ENCODE measurements at places on chromosomes 7 and 10.

DNA sequence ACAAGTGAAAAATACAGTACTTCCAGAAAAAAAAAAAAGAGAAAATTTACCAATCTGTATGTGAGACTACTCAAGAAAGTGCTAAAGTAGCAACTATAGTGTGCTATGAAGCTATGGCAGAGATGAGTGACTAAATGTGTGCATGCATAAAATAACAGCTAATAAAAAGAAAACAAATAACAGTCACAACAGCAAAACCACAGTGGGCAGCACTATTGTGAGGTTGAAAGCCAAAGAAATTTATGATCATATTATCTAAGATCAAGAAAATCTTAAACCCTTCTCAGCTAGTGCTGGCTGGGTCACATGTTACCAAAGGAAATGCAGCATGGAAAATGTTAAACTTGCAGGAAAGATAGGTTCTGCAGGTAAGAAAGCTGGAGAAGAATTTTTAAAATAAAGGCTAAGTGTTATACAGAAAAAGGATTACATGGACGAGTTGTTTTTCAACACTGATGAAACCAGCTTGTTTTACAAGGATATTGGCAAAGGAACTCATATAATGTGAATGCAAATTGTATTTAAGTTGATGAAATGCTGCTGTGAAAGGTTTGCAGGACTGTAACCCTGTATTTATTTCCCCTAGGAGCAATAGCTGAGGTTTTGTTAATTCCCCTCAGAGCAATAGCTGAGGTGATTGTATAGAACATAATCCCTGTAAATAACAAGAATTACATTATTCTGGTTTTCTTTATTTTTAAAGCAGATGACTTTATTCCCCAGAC, 15.6 kb upstream of the OR2A5 start:
- DNase-seq = no peak

- no peak for DNase-seq
These were observed 132.6 kb downstream of the RGS10 start for GRCh38 chr10:119409906-119410305.

DNA sequence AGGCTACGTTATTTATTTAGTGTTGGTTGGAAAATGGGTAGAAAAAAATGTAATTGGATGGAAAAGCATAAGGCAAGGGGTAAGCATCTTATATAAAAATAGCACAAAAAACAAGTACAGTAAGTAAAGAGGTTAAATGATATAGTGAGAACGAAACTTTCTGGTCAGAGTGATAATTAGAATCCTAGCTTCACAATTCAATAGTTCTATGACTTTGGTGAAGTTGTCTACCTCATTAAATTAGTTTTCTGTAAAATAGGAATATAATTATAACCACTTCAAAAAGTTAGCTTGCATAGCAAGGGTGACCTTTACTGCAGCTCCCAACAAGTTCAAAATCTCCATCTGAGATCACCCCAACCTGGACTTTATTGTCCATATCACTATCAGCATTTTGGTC, 30.8 kb upstream of the TAS2R16 start:
- DNase-seq = no peak

- no peak for DNase-seq
These were observed 155.1 kb upstream of the FAM13C start for GRCh38 chr10:59517341-59517899.

GRCh38 chr10:2935647-2936386, 131.5 kb upstream of the PFKP start:
- DNase-seq = no peak

DNA sequence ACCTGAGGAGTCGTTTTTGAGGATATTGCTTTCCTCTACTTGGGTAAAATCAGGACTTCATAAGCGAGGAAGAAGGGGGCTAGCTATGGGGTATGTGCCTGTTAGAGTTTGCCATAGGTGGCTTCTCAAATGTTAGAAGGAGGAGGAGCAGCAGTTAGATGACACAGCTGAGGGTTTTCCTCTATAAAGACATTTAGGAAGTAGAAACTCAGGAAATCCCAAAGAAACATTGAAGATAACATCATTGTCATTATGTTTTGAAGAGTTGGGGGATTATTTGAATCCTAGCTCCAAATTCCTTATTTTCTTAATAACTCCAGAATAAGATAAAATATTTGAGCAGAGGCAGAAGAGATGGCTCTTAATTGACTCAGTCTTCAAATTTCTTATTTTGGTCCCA, 58.9 kb upstream of the CC2D2B start:
- DNase-seq = no peak

DNA sequence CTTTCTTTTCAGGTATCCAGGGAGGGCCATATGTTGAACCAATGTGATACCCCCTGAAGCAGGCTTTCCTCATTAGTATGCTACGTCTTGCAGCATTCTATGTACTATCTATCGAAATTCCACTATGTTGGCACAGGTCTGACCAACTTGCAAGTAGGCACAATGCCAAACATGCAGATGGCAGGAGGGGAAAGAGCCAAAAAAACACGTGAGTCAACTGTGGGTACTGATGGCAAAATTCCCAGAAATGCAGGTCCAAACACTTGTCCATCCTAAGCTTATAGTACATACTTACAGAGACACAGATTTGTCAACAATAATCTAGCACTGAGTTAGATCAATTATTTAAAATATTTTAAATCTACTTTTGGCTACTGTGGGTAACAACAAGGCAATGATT, 394.9 kb downstream of the DGKB start:
- DNase-seq = peak; percentile 76

- DNase-seq = no peak
These were observed 53.5 kb upstream of the VIPR2 start for GRCh38 chr7:159198016-159198724.

DNA sequence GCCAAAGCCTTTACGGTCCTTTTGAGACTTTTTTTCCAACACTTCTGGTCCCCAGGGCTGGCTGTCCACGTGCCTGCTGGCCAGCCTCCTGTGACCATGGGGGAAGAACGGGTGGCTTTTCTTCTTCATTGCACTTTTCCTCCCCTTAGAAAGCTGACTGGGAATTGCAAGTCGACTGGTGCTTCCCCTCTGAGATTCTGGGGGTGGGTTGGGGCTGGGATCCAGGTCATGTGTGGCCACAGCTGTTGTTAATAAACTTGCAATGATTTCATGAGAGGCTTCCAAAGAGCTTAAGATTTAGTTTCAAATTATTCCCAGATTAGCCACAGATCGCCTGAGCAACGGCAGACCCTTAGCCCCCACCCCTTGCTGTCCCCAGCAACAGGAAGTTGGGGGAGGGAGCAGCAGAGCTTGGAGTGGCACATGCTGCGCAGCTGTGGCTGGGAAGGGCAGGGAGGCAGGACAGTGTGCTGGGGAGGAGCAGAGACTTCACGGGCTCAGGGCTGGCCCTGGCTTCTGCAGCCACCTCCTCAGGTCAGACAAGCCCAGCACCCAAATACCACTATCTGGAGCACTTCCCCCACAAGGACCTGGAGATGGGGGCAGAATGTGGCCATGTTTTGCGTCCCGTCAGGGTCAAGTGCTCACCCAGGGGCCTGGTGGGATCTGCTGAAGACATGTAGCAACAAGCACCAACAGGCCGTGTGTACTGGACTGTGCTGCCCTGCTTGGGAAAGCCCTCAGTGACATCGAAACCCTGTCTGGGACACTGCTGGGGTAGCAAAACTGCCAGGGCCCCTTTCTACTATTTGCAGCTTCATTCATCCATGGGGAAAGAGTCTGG, 147.1 kb downstream of the RNF216 start:
- no peak for DNase-seq

GRCh38 chr7:27873981-27874957, 134.3 kb downstream of the TAX1BP1 start:
- peak; percentile 32 for DNase-seq

- no peak for DNase-seq
These were observed 169.4 kb upstream of the EEPD1 start for GRCh38 chr7:35983626-35984025.

- DNase-seq = no peak
These were observed 64.3 kb upstream of the RET start for GRCh38 chr10:43012578-43012977.

GRCh38 chr7:42159130-42159529, 77.9 kb downstream of the GLI3 start:
- no peak for DNase-seq

DNA sequence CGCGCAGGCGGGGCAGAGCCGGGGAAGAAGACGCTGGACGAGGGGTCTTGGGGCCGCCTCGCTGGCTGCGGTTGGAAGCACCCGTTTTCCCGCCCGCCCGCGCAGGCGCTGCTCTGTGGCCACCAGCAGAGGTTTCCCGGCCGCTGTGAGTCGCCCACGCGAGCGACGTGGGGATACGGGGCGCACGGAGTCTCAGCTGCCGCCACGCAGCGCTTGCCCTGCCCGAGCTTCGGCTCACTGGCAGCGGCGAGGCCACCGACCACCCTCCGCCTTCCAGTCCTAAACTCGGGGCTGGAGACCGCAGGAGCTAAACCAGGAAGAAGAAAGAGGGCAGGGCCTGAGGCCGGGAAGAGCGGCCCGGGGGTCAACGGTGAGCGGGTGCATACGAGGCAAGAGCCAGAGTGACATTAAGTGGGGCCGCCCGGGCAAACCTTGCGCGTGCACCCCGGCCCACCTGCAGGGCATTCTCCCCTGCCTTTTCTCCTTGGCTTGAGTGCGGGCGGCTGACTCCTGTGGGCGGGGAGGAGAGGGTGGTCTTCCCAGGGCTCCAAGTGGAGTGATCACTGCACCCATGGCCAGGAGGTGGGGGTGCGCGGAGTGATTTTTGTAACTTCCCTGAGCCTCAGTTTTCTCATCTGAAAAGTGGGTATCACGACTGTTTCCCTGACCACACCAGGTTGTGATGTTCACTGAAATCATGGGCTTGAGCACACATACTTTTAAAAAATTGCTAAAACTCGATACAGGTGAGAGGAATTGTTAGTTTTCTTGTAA, 7.1 kb upstream of the EMX2 start:
- DNase-seq = no peak

GRCh38 chr7:22363756-22364422, 6.9 kb upstream of the RAPGEF5 start:
- no peak for DNase-seq

DNA sequence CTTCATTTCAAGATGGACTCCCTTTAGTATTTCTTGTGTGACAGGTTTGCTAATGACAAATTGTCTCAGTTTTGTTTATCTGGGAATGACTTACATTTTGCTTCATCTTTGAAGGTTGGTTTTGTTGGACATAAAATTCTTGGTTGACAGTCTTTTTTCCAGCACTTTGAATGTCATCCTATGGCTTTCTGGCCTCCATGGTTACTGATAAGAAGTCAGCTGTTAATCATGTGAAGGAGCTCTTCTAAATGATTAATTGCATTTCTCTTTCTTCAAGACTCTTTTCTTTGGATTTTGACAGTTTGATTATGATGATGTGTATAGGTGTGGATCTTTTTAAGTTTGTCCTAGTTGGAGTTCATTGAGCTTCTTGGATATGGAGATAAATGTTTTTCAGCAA, 26.9 kb upstream of the HHEX start:
- no peak for DNase-seq

DNA sequence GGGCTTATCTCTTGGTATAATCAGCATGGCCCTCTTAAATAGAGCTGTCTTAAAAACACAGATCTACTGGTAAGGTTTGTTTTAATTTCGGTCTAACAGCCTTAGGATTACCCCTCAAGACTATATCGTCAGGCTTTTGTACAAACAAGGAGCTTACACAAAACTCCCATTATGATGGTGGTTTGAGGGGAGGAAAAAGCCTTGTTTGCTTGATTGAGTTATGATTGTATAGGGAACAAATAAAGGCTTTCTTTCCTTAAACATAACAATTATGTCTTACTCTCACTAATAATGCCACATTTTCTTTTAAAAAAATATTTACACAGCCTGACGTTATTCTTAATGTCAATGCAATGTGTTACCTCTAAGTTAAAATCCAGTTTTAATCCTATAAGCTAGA, 188.8 kb upstream of the TCF7L2 start:
- DNase-seq = no peak

DNA sequence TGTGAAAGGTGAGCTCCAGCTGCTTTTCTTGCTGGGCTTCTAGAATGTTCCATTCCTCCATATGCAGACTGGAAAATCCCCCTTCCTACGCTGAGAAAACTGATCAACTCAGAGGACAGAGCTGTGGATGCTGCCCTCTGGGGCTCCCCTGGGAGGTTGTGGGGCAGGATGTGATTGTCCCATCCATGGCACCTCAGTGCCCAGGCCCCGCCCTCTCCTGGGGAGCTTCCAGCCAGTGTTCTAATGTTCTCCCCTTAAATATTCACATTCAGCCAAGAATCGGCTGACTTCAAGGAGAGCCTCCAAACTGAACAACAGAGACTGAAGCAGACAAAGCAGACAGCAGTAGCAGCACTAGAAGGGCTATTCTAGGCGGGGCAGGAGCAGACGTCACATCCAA, 55.0 kb downstream of the RAMP3 start:
- no peak for DNase-seq

DNA sequence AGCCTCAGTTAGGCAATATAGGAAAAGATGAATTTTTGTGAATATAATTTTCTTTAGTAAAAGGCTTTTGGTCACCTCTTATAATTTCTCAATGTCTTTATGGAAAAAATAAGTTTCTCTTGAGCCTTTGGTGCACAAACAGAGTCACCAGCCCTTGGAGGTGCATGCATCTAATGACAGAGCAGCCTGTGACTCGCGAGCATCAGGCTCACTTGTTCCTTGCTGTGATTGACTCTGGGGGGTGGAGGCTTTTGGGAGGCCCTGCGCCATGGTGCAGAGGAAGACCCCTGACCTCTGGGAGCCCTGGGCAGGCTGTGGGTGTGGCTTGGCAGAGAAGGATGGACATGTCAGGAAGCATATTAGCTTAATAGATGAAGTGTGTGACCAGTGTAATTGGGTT, 60.2 kb downstream of the FIGNL1 start:
- no peak for DNase-seq

DNA sequence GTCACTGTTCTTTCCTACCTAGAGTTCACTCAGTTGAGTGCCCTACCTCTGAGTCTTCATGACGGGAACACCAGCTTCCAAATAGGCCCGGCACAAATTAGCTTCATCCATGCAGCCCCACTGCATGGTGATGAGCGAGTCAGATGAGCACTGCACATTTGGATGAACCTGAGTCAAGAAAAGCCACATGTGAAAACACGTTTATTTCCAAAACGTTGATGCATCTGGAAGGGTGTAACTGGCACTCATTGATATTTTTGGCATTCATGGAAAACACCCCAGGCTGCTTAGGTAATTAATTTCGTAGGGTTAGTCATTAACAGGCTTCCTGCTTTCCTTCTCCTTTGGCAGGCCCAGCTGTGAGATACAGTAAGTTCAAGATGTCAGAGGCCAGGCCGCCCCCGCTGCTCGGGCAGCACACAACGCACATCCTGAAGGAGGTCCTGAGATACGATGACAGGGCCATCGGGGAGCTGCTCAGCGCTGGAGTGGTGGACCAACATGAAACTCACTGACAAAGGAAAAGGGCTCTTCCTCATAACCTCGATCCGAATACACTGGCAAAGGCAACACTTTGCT, 725.2 kb downstream of the SUGCT start:
- DNase-seq = peak; percentile 17

DNA sequence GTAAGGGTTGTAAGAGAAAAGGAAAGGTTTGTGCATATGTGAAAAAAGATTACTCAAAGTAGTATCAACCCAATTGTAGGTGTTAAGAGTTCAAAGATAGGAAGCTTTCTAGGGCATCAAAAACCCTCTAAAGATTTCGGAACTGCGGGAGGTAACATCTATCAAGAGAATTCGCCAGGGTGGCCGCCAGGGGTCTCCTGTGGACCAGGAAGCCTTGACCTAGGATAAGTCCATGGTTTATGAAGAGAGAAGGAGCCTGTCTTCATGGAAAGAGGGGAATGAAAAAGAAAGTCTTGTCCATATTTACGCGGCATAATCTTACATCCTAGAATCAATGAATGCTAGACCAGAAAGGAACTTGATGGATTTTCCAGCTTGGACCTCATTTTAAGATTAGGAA, 140.7 kb upstream of the CALCR start:
- DNase-seq = peak; percentile 33
